ENCODE measurements at places on chromosomes 12 and 14.

- no peak overlapping the region for H3K27ac ChIP-seq
- H3K27me3 ChIP-seq: no peaks in the 10 kb centered on the region
- H3K36me3 ChIP-seq: no peaks in the 10 kb centered on the region
- DNase-seq: no peak
- no peak overlapping the region for H3K4me3 ChIP-seq
Measured at GRCh38 chr12:2364631-2365051, 311.9 kb downstream of the CACNA1C start.

DNA sequence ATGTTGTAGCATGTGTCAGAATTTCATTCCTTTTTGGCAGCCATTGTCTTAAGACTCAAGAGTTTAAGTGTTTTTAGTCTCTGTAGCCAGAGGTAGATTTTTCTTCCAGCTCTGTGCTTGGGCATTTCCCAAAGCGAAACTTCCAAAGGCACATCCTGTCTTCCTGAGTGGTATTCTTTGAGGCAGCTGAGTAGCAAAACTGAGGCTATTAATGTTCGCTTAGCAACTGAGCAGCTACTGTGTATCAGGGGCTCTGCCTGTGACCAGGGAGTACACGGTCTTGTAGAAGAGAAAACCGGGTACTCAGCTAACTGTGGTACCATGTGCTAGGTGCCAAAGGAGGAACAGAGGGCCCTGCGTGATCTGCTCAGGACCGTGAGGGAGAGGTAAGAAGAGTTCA lies 52.0 kb downstream of the ETV6 start:
- peaks cover 12% of the 10 kb centered on the region for H3K4me1 ChIP-seq
- H3K4me3 ChIP-seq: no peak overlapping the region
- no peak for DNase-seq
- H3K27ac ChIP-seq: no peak overlapping the region
- no peaks in the 10 kb centered on the region for H3K27me3 ChIP-seq

GRCh38 chr14:91360490-91361232 lies 57.0 kb downstream of the CCDC88C start:
- H3K27ac ChIP-seq: no peak overlapping the region
- no peaks in the 10 kb centered on the region for H3K27me3 ChIP-seq
- 0 out of 2 replicates have a peak, but pooled peaks cover 5% of the 10 kb centered on the region for H3K36me3 ChIP-seq
- no peak for DNase-seq

GRCh38 chr14:76708028-76708427 lies 53.2 kb upstream of the VASH1 start:
- H3K4me3 ChIP-seq: no peak overlapping the region
- H3K27ac ChIP-seq: no peak overlapping the region
- no peaks in the 10 kb centered on the region for H3K4me1 ChIP-seq

DNA sequence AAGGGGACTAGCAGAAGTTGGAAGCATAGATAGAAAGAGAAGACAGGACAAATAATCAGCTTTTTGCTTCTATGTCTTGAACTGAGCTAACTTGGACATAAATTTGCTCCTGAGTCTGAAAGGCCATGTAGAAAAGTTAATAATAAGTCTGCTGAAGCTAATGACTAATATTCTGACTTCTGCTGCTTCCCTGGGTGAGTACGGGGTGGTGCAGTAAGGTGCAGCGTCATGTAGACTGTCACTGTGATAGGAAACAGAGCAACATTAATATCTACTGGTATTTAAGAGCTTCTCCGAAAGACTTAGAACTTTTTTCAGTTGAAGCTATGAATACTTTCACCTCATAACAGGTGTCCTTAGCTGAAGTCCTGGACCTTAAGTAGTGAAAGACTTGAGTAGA lies 34.1 kb upstream of the CPM start:
- H3K27me3 ChIP-seq: no peaks in the 10 kb centered on the region
- H3K27ac ChIP-seq: no peak overlapping the region
- H3K4me1 ChIP-seq: peaks cover 3% of the 10 kb centered on the region
- H3K36me3 ChIP-seq: no peaks in the 10 kb centered on the region
- DNase-seq: no peak

GRCh38 chr14:32561520-32561919 lies 232.4 kb downstream of the AKAP6 start:
- H3K27ac ChIP-seq: no peak overlapping the region
- no peak overlapping the region for H3K4me3 ChIP-seq
- H3K4me1 ChIP-seq: peaks cover 3% of the 10 kb centered on the region
- DNase-seq: no peak
- H3K36me3 ChIP-seq: no peaks in the 10 kb centered on the region

GRCh38 chr14:68797121-68797670 lies 4.3 kb upstream of the ZFP36L1 start:
- DNase-seq: peak; percentile 79
- H3K36me3 ChIP-seq: no peaks in the 10 kb centered on the region
- H3K4me3 ChIP-seq: no peak overlapping the region
- H3K27me3 ChIP-seq: no peaks in the 10 kb centered on the region
- H3K27ac ChIP-seq: peak overlapping the region; percentile 55

DNA sequence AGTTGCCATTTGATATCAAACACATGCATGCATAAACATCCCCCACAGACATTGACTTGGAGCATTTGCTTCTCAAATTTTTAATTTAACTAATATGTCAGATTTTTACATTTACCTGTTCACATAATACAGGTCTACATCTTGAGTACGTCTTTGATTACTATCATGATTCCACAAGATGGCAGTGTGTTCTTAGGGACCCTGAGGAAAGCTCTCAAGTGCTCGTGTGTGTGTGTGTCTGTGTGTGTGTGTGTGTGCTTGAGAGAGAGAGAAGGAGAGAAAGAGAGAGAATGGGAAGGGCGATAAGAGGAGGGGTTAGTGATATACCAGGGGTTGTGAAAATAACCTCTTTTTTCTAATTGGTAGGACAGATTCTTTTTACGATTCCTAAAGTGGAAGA lies 167.1 kb upstream of the OR4E1 start:
- no peaks in the 10 kb centered on the region for H3K36me3 ChIP-seq
- no peak for DNase-seq
- no peak overlapping the region for H3K4me3 ChIP-seq
- H3K27me3 ChIP-seq: no peaks in the 10 kb centered on the region
- H3K27ac ChIP-seq: no peak overlapping the region

DNA sequence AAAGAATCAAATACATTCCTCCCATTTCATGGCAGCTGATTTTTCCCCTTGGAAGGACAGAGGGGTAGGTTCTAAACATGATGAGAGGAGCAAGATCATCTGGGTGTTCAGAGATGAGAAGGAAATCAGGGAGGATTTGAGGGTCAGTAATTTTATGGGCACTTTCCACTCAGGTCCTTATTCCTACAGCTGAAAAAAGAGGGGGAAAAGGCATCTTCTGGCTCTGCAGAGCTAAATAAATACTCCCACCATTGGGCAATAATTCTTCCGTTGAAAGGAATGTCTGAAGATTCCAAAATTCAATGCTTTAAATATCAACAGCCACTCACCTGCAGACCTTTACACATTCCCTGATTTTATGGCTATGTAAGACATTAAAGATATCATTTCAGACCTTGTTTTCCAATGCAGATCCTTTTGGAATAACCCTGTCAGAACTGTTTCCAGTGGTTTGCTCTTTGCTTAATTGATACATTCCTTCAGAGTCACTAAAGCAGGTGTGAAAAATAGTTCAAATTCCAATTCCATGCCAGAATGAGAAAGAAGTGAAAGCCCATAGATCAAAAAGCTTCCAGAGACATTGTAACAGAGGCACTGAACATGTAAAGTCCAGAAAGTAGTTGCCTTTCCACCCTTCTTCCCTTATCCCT lies 233.3 kb upstream of the KRR1 start:
- H3K27me3 ChIP-seq: no peaks in the 10 kb centered on the region
- no peaks in the 10 kb centered on the region for H3K36me3 ChIP-seq
- no peak overlapping the region for H3K27ac ChIP-seq
- H3K4me1 ChIP-seq: no peaks in the 10 kb centered on the region
- no peak overlapping the region for H3K4me3 ChIP-seq
- DNase-seq: no peak

GRCh38 chr12:100375038-100375735 lies 18.3 kb downstream of the SLC17A8 start:
- DNase-seq: no peak
- no peak overlapping the region for H3K4me3 ChIP-seq
- peaks cover 3% of the 10 kb centered on the region for H3K4me1 ChIP-seq
- no peaks in the 10 kb centered on the region for H3K36me3 ChIP-seq
- H3K27me3 ChIP-seq: no peaks in the 10 kb centered on the region
- no peak overlapping the region for H3K27ac ChIP-seq

DNA sequence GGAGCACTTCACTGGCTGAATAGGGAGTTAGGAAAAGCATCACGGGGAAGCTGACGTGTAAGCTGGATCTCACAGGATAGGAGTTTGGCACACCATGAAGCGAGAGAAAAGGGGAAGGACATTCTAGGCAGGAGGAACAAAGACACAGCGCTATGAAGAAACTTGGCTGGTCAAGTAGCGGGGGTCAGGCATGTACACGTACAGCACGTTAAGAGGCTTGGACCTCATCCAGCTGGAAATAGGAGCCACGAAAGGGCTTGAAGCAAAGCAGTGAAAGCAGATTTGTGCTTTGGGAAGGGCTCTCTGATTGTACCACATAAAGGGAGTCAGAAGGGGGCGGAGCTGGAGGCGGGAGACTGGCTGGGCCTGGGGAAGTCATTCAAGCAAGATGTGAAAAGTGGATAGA lies 19.6 kb upstream of the GALNT8 start:
- no peak overlapping the region for H3K4me3 ChIP-seq
- no peaks in the 10 kb centered on the region for H3K27me3 ChIP-seq
- no peak overlapping the region for H3K27ac ChIP-seq
- H3K36me3 ChIP-seq: peaks cover 15% of the 10 kb centered on the region
- no peaks in the 10 kb centered on the region for H3K4me1 ChIP-seq
- DNase-seq: no peak

GRCh38 chr12:43208627-43209026 lies 343.4 kb downstream of the ADAMTS20 start:
- H3K4me3 ChIP-seq: no peak overlapping the region
- H3K4me1 ChIP-seq: no peaks in the 10 kb centered on the region
- no peaks in the 10 kb centered on the region for H3K36me3 ChIP-seq
- no peaks in the 10 kb centered on the region for H3K27me3 ChIP-seq
- no peak for DNase-seq

DNA sequence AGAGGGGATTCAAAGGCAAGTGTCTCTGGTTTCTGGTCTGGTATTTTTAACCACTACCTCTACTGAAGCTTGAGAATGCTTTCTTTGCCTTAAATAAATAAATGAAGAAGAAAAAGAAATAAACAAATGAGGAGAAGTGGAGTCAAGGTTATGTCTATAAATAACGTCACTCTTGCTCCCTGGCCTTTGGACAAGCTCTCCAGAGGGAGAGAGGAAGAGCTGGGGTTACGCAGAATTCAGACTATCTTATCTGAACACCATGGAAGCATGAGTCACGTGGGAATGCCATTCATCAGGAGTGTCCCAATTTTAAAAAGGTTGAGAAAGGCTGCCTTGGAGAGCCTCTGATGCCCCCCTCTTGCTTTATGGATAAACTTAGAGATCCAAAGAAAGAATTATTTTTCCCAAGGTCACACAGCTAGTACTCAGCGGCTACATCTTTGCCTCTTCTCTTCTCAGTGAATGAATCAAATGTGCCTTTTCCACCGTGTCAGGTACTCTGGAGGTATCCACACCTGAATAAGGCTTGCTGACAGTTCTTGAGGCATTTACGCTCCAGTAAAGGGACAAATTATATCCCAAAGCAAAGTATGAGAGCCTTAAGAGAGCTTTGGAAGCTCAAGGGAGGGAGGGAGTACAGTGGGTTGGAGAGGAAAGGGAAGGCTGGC lies 12.9 kb upstream of the MSI1 start:
- no peak overlapping the region for H3K27ac ChIP-seq
- no peak for DNase-seq
- H3K36me3 ChIP-seq: no peaks in the 10 kb centered on the region
- no peak overlapping the region for H3K4me3 ChIP-seq
- peaks cover under 1% of the 10 kb centered on the region for H3K4me1 ChIP-seq

GRCh38 chr14:43729143-43729542 lies 777.9 kb downstream of the FSCB start:
- H3K27ac ChIP-seq: no peak overlapping the region
- no peak for DNase-seq

GRCh38 chr12:55666508-55666907 lies 29.8 kb downstream of the OR10P1 start:
- no peak overlapping the region for H3K4me3 ChIP-seq
- no peaks in the 10 kb centered on the region for H3K4me1 ChIP-seq
- no peaks in the 10 kb centered on the region for H3K36me3 ChIP-seq
- DNase-seq: no peak
- no peaks in the 10 kb centered on the region for H3K27me3 ChIP-seq

DNA sequence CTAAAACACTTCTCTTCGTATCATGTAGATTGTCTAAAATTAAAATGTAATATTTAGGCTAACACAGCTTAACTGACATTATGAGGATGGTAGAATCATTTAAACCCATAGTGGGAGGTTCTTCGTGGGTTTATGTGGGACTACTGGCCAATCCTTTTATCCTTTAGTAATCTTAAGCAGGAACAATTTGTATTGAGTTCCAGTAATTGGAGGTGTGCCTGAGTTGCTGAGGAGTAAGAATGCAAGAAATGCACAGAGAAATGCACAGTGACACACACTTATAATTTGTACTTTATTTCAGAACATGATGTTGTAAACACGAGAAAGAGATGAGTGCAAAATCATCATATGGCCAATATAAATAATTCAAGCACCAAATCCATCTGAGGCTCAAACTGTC lies 22.3 kb downstream of the OTOGL start:
- no peak for DNase-seq
- H3K36me3 ChIP-seq: no peaks in the 10 kb centered on the region
- no peak overlapping the region for H3K27ac ChIP-seq

GRCh38 chr14:73997944-73998447 lies 21.1 kb downstream of the ENTPD5 start:
- no peak for DNase-seq
- H3K4me3 ChIP-seq: no peak overlapping the region
- H3K36me3 ChIP-seq: no peaks in the 10 kb centered on the region
- H3K4me1 ChIP-seq: no peaks in the 10 kb centered on the region
- no peaks in the 10 kb centered on the region for H3K27me3 ChIP-seq

GRCh38 chr12:124715121-124715990 lies 147.9 kb upstream of the NCOR2 start:
- H3K36me3 ChIP-seq: no peaks in the 10 kb centered on the region
- no peak for DNase-seq
- H3K27ac ChIP-seq: no peak overlapping the region
- H3K4me3 ChIP-seq: no peak overlapping the region
- H3K27me3 ChIP-seq: no peaks in the 10 kb centered on the region

GRCh38 chr14:97268097-97268496 lies 470.9 kb downstream of the VRK1 start:
- no peak overlapping the region for H3K4me3 ChIP-seq
- no peaks in the 10 kb centered on the region for H3K36me3 ChIP-seq
- no peak overlapping the region for H3K27ac ChIP-seq

DNA sequence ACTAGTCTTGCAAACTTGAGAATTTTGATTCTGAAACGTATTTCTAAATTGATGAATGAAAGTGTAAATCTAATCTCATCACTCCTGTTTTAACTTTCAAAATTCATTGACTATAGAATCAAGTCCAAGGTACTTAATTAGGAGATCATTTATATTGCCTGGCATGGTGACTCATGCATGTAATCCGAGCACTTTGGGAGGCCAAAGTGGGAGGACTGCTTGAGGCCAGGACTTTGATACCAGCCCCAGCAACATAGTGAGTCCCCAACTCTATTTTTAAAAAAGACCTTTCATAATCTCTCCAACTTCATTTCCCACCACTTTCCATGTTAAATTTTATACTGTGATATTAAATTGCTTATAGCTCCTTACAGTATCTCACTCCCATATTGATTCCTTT lies 3.0 kb upstream of the MIPOL1 start:
- no peak overlapping the region for H3K27ac ChIP-seq
- no peak for DNase-seq
- H3K4me1 ChIP-seq: no peaks in the 10 kb centered on the region
- no peaks in the 10 kb centered on the region for H3K36me3 ChIP-seq
- no peaks in the 10 kb centered on the region for H3K27me3 ChIP-seq

Data from H1 (cell line).